D721Med (cell line): ENCODE measurements at places on chromosomes 16 and 17.
A peak's percentile ranks its signal among the peaks of the same experiment; 100 is the strongest.

DNA sequence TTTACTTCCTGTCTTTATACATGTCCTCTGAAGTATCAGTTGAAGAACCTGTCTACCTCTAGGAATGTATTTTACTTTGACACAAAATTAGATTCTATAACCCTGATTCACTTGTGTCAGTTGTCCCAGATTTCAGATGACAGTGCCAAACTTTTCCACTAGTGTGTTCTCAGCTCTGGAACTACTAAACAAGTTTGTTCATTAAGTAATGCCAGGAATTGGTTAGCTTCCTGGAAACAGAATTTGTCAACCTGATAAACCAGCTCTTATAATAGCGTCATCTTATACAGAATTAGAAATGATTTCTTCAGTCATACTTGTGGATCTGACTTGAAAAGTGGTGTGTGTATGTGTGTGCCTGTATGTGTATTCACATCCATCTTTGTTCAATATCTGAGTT is 7.4 kb downstream of the MAP3K3 start:
- no peak for DNase-seq

GRCh38 chr17:68382582-68383085 is 74.7 kb downstream of the WIPI1 start:
- DNase-seq = no peak

- no peak for DNase-seq
Measured at GRCh38 chr17:48487221-48487620, 43.6 kb downstream of the HOXB1 start.

DNA sequence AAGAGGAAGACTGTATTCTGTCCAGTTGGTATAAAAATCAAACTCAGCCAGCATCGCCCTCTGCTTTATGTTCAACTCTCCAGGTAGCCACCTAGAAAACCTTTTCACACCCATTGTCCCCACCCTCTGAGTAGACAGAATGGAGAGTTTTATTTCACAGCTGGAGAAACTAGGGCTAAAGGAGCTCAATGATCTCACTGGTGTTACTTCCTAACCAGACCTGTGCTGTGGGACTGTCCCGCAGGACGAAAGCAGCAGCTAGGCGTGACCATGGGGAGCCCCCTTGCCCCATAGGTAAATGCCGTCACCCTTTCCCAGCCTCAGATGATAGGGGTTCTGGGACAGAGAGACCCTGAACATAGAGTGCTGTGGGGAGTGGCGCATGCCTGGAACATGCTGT is 67.7 kb downstream of the CYLD start:
- DNase-seq = no peak

DNA sequence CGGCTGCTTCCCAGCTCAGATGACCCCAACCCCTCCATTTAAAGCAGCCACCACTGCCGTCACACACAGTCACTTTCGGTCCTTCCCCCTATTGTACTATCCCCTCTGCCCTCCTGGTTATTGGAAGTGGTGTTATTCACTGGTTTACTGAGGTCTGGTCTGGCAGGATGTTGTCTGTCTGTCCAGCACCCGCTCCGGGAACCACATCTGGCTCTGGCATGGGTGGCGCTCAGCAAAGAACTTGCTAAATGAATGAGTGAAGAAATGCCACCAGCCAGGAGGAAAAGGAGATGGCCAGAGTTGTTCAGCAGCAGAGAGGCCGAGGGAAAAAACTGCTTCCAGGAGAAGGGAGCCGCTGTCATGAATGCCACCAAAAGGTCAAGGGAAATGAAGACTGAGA is 161.6 kb downstream of the GSG1L start:
- DNase-seq = no peak

GRCh38 chr16:87877942-87878507 is 8.7 kb upstream of the SLC7A5 start:
- no peak for DNase-seq

- no peak for DNase-seq
Measured at GRCh38 chr16:83843657-83844056, 35.9 kb downstream of the HSBP1 start.

DNA sequence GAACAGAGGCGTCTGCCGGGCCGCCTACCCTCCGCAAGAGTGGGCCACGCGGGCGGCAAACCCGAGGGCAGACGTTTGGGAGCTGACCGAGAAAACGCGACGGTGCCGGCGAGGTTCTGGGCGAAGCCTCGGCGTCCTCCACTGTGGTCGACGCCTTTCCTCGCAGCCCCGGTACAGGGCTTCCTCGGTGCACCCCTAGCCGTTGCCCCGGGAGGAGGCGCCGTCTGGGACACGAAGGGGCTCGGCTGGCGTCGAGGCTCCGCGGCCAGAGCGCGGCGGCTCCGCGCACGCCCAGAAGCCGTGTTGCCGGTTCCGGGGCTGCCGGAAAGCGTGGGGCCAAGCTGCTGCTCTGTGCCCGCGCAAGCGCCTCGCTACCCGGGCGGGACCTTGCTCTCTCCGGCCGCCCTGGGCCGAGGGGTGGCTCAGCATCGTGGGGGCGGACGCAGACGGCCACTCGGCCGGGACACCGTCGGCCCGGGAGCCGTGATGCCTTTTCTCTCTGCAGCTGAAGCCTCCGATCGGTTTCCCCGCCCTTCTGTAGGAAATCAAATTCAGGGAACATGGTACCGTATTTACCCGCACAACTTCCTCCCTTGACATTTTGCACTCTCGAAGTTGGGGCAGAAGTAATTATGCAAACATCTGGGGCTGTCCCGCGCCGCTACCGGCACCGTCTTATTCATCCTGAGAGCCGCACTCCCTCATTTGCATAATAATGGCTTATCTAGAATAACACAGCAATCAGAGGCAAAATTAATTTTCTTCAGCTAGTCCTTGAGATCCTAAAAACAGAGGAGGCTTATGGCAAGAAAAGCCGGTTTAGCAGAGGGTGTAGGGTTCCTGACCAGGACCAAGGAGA is 7.3 kb upstream of the CBX8 start:
- no peak for DNase-seq

- peak; percentile 99 for DNase-seq
Measured at GRCh38 chr17:42659079-42659931, at the start of gene TUBG2. Gene TUBG2, plus strand, starts transcription at chr17:42659284. Its CDS starts 220 bp downstream, at chr17:42659504.

- DNase-seq = no peak
Measured at GRCh38 chr17:1915889-1916288, 86.1 kb downstream of the RPA1 start.

DNA sequence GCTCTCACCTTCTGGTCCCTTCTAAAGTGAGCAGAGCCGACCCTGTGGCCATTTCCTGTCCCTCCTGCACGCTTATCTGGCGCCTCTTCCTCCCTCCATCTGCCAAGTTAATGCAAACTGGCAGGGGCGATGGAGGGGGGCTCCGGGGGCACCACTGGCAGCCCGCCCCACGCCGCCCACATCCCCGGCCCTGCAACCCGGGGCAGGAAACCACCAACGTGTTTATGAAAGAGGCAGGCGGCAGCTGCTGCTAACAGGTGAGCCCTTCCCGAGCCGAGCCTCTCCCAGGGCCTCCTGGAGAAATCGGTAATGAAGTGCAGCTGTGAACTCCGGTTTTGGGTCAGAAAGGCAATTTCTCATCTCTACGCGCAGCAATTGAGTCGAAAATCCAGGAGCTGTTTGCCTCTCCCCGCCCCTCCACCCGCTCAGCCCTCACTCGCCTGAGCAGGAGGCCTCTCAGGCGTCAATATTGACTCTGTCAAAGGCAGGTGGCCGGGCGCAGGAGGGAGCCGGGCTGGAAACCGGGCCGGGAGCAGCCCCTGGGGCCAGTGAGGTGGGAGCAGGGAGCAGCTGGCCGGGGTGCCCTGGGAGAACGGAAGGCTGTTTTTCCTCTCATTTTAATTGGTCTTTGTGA is 164.4 kb upstream of the GSE1 start:
- no peak for DNase-seq

- no peak for DNase-seq
Measured at GRCh38 chr17:28977659-28978355, 26.5 kb upstream of the PHF12 start.

DNA sequence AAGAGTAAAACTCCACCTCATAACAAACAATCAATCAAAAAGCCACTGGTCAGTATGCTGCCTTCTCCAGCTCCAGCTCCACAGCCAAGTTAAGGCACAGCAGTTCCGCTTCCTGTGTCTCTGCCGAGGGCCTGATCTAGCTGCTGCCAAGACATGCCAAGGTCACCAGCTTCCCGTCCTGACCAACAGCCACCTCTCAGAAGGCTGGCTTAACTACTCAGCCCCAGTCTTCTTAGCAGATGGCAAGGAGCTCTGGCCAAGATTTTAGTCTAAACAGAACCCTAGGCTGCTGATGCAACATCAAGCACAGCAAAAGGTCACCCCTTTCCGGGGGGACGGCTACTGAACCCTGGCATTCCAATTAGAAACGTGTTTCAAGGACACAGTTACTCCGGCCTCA is 17.7 kb upstream of the MNT start:
- DNase-seq = no peak

- no peak for DNase-seq
Measured at GRCh38 chr16:50154420-50154950, 1.4 kb downstream of the TENT4B start.

- DNase-seq = no peak
Measured at GRCh38 chr17:36000732-36001109, 632 bp downstream of the CCL15 start.

- DNase-seq = no peak
Measured at GRCh38 chr16:88706965-88707826, 893 bp downstream of the CTU2 start.

GRCh38 chr16:7571366-7571765 is 238.7 kb downstream of the RBFOX1 start:
- peak; percentile 26 for DNase-seq

- DNase-seq = no peak
Measured at GRCh38 chr17:17175917-17176316, 30.2 kb downstream of the PLD6 start.

GRCh38 chr17:36742267-36743000 is 141.1 kb downstream of the MRM1 start:
- DNase-seq = no peak

DNA sequence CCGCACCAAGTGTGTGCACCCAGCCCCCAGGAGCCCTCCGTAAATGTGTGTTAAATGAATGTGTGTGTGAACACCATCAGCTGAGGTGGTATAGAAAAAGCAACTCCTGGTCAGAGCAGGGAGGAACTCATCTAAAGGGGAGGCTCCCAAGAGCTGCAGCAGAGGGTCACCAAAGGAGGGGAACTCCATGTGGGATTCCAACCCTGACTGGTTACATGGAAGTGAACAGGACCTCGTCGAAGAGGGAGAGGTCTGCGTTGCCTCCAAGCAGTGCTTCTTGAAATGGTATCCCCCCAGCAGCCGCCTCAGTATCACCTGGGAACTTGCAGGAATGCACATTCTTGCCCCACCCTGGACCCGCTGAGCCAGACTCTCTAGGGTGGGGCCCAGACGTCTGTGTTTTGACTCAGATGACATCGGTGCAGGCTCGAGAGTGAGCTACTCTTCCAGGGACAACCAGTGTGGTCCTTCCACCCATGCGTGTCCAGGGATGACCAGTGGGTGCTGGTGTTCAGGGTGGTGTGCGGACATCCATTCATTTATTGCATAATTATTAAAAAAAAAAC is 30.8 kb downstream of the ADCY9 start:
- no peak for DNase-seq

DNA sequence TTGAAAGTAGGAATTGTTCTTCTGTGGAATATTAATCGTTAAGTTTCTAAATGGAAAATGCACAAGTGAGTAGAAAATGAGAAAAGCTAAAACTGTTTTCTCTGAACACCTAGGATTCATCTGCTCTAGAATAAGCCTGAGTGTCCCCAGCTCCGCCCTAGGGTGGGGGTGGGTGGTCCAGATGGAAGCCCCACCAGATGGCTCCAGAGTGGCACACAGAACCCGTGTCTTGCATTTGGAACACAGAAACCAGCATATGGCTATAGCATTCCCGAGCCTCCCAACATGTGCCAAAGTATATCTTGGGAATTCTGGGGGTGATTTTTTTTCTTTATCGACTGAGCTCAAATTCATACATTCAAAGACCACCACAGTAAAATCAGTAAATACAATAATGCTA is 517.7 kb upstream of the PSMD7 start:
- DNase-seq = no peak

- DNase-seq = no peak
Measured at GRCh38 chr17:17118399-17118798, 76.1 kb downstream of the MPRIP start.

- DNase-seq = no peak
Measured at GRCh38 chr17:45108595-45109521, 23.5 kb downstream of the PLCD3 start.

GRCh38 chr16:75550211-75550662 is 5.8 kb downstream of the TMEM231 start:
- DNase-seq = no peak

- no peak for DNase-seq
Measured at GRCh38 chr16:1784977-1785845, 2.5 kb downstream of the NUBP2 start.

DNA sequence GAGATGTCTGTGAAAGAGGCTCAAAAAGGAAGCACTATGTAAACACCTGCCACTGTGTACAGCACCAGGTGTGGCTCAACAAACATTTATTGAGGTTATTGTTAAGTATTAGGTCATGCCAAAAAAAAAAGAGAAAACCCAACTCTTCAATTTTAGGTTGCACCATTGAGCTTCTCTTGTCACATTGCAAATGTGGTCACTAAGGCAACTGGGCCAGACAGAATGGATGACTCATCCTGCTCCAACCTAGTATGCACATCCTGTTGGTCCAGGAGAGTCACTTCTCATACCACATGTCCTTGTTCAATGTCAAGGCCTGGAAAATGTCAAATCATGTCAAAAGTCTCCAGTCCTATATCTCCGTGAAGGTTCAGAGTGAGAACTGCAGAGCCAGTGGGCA is 25.0 kb downstream of the HOXB1 start:
- no peak for DNase-seq

- no peak for DNase-seq
Measured at GRCh38 chr16:31286421-31287032, 26.8 kb downstream of the ITGAM start.

DNA sequence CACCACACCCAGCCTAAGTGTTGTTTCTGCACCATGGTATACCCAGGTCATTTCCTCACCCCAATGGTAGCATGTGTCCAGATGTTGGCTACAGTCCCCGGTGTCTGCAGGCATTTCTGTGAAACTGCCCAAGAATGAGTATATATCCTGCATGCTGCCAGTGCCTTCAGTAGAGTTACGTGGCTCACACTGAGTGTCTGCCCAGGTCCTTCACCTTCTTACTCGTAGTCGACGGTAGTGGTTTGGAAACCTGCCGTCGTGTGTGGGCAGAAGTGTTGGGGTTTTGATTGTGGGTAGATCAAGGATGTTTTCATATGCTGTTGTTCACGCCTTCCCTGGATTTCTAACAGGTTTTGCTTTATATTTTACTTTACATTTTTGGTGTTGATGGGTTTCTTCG is 16.8 kb downstream of the TCF25 start:
- DNase-seq = no peak

DNA sequence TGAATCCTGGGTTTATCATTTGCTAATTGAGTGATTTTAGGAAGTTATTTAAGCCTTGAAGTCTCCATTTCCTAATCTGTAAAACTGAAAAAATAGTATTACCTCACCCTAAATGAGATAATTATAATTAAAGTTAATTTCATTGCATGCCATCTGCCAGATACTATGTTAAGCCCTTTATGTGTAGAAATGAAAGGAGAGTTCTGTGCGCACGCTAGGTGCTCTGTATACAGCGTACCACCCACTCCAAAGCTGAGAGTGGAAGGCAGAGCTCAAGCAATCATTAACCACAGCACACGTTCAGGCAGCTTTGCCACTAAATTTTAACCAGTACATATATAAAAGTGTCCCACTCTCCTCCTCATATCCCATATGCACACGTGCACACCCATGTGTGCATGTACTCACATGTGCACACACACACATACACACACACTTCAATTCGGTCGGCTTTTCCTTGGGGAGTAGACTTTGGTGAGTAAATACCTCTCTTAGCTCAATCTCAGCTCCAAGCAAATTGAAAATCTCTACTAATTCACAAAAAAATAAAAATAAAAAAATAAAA is 204.8 kb downstream of the GRIN2A start:
- no peak for DNase-seq
